A673 (cell line): ENCODE measurements at places on chromosomes 6 and 20. TPM values are rescaled to one million over a fixed set of nuclear protein-coding genes. Genes with fewer than 3 reads are reported as not detected.
A peak's percentile ranks its signal among the peaks of the same experiment; 100 is the strongest.

The HLA-DPA1 gene
- total RNA-seq = 0.35 and 0.43 TPM in 2 replicates

- DNase-seq = no peak
These were observed 4.3 kb downstream of the SCUBE3 start for GRCh38 chr6:35218021-35218420.

DNA sequence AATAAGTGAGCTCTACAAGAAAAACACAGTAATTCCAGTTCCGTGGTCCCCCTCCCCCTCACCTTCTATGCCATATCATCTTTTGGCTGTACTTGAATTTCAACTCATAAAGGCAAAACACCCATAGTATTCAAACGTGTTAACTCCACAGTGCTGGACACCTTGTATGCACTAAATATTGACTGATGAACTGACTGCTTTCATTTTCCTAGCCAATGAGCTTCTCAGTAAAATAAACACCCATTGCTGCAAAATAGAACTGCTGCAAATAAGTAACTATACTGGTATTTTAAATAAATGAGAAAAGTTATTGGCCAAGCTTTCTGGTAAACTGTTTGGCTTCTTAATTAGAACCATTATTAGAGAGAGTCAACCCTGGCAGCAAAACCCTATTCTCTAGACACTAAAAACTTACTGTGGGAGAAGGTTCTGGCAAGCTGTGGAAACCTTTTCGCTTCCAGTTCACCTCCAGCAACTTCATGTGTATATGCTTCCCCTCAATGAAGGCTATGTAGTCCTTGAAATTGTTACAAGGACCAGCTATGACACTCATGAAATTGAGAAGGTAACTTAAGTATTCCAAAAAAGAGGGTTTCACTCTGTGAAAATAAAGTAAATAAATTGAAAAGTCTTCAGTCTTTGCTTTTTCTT, 86.0 kb downstream of the MBOAT1 start:
- no peak for DNase-seq

The ATP9A gene
- total RNA-seq = 31.2 and 34.8 TPM in 2 replicates

DNA sequence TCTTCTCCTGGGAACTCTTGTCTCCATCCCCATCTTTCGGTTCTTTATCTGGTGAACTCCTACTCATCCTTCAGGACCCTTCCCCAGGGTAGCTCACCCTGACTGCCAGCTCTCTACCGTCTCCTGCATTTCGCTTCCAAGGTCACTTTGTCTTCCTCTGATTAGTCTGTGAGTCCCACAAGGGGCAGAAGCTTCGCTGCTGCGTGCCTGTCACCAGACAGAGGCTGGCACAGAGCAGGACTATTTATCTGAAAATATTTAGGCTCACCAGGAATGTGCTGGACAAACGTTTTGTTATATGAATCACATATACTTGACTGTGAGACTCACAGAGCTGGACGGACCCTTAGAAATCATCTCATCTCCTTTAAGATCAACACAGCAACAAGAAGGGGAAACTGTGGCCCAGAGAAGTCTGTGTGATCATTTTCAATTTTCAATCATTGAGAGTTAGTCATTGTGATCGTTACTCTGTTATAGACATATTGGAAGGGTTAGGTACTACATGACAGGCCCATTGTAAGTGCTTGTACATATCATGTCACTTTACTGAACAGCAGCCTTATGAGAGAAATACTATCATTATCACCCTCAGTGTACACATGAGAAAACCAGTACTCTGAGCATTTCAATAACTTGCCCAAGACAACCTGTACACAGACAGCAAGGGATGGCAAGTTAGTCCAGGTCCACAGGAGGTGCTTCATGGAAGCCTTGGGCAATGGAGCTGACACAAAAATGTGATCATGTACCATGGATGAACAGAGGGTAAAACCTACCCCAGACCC, 51.4 kb downstream of the JPH2 start:
- DNase-seq = no peak

DNA sequence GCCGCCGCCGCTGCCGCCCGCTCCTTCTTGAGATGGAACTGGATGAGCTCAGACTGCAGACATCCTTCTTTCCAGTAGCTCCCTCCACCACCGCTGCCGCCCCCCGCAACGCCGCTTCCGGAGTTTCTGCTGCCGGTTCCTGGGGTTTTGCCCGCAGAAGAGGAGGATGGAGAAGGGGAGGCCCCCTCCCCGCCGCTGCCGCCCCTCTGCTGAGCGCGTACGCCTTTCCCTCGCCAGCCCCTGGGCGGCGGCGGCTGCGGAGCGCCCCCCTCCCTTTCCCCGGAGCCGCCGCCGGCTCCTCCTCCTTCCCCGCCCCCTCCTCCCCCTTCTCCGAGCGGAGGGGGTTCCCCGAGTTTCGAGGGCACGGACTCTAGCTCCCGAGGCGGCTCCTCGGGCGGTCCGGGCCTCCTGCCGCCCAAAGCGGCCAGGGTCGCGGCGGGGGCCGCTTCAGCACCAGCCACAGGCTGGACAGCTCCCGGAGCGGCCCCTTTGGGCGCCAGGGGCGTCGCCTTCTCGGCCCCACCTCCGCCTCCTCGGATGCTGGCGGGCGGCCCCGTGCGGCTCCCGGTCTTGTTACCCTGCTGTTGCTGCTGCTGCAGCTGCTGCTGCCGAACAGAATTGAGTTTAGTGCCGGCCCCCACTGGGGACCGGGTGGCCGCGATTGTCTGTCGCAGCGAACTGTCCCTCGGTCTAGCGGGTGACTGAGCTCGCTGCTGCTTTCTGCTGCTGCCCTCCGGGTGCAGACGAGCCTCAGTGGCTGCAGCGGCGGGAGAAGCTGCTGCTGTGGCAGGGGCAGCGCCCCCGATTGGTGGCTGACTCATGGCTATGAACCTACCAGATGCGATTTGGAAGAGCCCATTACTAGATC, 3.1 kb downstream of the MTCL3 start:
- DNase-seq = peak; percentile 85

DNA sequence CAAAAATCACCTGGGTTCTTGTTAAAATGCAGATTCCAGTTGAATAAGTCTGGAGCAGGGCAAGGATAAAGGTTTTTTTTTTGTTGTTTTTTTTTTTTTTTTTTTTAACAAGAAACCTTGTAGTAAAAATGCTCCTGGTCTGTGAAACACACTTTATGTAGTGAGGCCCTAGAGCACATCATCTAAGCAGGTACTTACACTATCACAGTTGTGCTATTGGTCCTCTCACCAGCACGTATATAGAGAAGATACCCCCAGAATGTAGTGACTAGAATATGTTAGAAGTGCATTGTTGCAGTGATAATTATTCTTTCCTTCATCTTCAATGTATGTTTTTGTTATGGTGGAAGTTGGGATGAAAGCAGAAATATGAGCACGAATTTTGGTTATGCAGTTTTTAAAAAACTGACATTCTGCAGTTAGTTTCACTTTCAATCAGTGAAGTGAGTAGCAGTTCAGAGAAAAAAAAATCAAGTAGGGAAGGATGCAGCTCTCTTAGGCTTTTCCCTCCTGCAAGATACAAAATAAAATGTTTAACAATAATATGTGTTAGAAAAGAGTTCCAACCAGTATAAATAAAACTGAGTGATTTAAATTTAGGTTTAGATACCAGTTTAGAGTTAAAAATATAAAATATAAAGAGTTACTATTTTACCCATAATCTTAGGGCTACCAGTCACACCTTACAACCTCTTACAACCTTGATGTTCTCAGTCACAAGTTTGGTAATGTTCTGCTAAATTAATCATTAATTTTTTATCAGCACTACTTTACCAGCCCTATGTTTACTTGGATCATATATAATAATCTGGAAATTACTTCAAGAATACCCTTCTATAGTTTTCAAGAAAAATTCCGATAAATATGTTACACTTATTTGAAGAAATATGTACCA, 9.2 kb upstream of the DEFB113 start:
- no peak for DNase-seq

DNA sequence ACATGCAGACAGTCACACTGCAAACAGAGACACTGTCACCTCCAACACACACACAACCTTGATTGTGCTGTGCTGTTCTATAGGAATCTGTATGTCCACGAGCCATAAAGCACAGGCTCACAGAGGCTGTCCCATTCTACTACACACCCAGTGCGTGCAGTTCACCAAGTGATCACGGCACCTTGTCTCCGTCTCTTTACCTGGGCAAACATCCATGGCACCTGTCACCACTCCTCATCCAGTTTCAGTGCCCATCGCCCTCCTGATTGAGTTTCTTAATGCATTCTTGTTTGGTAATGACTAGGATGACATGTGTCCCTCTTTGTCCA, 65.8 kb upstream of the STMND1 start:
- DNase-seq = no peak

GRCh38 chr6:15299430-15300131, 53.7 kb downstream of the JARID2 start:
- no peak for DNase-seq

DNA sequence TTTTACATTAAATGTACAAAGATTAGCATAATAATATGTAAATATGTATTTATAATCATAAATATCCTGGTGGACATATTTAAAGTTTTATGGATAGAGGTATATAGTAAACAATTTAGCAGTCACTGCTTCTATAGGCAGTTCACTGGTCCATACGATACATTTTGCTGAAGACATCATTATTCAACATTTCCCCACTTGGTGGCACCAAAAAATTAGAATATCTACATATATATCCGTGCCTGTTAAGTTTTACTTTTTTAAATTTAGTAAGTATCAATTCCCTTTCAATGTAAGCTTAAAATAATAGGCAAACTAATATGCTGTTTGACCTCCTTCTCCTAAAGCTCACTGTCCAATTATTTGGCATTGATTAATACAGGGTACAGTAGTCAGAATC, 64.2 kb downstream of the LMBRD1 start:
- DNase-seq = peak; percentile 45

The PKHD1 gene
- total RNA-seq = 0.31 and 0.43 TPM in 2 replicates

DNA sequence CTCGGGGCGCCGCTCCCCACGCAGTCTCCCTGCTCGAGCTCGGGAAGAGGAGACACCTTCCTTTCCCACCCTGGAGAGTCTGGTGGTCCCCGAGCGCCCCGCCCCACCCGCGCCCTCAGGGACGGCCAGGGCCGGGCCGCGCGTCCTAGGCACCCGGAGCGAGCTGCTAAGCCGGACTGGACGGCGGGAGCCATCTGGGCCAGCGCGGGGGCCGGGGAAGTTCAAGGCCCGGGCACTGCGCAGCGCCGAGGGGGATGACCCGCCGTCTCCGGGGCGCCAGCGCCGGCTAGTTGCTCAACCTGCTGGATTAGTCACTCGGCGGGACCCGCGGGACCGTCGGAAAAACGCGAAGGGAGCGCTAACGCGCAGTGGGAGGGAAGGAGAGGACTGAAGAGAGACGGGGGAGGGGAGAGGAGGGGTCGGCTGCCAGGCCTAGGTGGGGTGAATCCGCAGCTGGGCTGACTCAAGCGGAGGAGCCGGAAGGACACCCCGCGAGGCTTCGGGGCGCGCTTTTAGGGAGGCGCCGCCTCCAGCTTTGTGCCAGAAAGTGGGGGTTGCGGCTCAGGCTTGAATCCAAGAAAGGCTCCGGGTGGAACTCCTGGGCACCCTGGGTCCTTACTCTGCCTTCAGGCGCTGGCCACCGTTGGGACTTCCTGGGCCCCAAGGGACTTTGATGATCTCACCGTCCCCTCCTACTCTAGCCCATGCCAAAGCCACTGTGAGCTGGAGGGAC, 75.7 kb upstream of the FOXP4 start:
- peak; percentile 82 for DNase-seq

The B3GALT4 gene
- total RNA-seq = 4.0 TPM in 2 replicates

DNA sequence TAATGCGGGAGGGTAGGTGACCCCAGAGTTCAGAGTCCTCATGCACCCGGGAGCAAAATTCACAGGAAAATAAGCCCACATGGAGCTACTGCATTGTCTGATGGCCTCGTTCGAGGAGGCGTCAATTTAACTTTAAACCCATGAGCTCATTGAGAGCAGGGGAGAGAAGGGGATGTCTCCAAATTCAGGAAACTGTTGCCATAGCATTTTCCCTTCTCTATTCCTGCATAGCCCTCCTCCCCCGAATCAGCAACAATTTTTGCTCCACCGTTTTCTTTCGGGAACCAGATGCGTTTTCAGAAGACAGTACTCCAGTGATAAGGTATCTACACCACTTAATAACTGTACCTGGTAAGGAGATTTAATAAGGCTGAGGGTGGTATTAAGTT, 324 bp upstream of the LAMP5 start:
- no peak for DNase-seq

The WFDC9 gene
- total RNA-seq = not detected in 2 replicates

The C2 gene
- 0.56 and 1.2 TPM in 2 replicates for total RNA-seq

DNA sequence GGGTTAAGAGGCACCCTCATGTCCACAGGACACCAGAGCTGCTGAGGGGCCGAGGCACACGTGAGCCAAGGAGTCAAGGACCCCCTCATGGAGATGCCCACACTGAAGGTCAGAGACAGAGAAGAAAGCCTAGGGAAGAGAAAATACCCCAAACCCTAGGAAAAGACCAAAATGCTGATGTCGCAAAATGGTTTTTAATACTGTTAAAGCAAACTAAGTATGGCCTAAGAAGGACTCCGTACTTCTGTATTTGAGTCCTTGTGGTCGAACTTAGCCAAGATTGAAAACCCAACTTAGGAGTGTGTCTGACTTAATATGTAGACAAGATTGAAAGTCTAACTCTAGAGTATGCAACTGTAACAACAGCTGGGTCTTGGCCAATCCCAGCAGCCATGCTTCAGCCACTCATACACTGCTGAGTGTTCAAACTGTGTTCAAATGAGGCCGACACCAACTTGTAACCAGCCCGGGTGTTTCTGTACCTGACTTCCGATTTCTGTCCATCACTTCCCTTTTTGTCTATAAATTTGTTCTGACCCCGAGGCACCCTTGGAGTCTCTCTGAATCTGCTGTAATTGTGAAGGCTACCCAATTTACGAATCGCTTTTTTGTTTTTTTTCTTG, 92.6 kb upstream of the AGPAT4 start:
- no peak for DNase-seq

DNA sequence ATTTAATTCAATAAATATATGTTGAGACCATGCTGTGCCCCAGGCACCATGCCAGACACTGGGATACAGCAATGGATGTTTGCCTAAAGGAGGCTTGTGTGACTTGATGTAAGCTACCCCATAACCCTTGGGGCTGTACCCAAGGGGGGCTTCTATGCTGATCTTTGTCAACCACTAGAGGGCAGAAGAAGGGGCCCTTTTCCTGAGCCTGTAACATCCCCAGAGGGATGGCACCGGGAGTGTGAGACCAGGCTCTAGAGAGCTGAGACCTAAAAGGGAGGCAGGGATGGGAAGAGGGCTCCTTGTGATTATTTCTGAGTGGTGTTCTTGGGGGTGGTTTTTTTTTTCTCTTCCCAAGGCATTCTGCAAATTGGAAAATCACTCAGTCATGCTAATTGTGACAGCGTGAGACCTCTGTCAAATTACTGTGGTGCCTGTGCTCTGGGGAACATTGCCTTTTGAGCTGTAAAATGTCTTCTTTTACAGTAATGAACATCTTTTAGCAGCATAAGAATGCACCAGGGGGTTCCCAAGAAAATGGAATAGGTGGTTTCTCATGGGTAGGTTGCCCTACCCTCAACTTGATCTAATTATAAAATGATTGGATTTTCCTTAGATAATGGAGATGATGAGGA, 138.7 kb upstream of the SLC24A3 start:
- peak; percentile 65 for DNase-seq

GRCh38 chr6:160118620-160119229, 2.9 kb upstream of the SLC22A1 start:
- no peak for DNase-seq

The SLCO4A1 gene
- total RNA-seq = 44.5 and 48.8 TPM in 2 replicates
